Activated T-helper 17 cell treated with anti-CD3 and anti-CD28 coated beads, Interleukin-2, amount 50 U/mL, for 72 hours (primary cell): ENCODE measurements at places on chromosomes 16 and 17. TPM values are rescaled to one million over a fixed set of nuclear protein-coding genes. Genes with fewer than 3 reads are reported as not detected.
A peak's percentile ranks its signal among the peaks of the same experiment; 100 is the strongest.

GRCh38 chr16:77194295-77195231, 3.6 kb downstream of the MON1B start:
- ATAC-seq, result no peak

DNA sequence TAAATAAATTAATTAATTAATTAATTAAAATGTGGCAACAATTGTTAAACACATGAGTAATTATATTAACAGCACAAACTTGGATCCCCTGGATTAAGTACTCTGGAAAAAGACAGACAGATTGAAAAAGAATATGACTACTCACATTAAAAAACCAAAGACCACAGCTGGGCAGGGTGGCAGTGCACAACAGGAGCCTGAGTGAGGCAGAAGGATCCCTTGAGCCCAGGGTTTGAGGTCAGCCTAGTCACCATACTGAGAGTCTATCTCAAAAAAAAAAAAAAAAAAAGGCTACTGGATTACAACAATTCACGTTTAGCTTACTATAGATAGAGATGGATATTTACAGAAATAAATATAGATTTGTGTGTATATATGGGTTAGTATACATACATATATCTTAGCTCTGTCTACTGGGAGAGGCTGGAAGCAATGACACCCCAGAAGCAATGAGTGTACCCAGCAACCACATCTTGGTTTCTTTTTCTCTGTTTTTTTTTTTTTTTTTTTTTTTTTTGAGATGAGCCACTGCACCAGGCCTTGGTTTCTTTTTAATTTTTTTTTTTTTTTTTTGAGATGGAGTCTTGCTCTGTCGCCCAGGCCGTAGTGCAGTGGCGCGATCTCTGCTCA, 10.6 kb upstream of the SUZ12 start:
- ATAC-seq, result peak; percentile 75

DNA sequence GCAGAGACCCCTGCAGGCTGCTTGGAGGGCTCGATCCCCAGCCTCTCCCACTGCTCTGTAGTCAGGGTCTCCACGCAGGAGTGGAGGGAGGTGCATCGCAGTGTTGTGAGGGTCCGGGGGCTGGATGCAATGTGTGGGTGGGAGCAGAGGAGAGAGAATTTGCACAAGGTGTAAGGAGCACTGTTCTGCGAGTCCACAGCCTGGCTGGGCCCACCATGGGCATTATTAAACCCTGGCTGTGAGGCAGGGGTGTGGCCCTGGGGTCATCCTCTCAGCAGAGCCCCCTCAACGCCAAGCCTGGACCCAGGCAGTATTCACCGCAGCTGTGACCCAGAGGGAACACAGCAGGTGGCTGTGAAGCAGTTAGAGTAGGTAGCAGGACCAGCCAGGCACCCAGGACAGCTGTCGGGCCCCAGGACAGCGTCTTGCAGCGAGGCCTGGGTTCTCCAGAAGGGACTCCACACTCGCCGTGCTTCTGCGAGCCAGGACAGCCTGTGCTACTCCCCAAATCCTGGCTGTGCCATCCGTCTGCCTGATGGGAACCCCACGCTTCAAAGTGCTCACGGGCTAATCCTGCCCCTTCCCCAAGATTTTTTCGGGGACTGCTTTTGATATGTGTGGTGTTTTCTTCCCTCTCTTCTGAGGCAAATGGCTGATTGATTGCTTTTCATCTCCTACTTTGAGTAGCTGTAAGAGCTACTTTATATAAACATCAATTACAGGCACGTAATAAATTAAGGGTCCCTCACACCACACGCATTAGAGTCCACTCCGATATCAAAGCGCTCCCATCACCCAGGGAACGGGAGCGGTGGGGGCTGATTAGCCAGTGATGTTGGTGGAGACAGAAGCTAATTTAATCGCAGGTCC, 100.9 kb upstream of the GSE1 start:
- no peak for ATAC-seq

DNA sequence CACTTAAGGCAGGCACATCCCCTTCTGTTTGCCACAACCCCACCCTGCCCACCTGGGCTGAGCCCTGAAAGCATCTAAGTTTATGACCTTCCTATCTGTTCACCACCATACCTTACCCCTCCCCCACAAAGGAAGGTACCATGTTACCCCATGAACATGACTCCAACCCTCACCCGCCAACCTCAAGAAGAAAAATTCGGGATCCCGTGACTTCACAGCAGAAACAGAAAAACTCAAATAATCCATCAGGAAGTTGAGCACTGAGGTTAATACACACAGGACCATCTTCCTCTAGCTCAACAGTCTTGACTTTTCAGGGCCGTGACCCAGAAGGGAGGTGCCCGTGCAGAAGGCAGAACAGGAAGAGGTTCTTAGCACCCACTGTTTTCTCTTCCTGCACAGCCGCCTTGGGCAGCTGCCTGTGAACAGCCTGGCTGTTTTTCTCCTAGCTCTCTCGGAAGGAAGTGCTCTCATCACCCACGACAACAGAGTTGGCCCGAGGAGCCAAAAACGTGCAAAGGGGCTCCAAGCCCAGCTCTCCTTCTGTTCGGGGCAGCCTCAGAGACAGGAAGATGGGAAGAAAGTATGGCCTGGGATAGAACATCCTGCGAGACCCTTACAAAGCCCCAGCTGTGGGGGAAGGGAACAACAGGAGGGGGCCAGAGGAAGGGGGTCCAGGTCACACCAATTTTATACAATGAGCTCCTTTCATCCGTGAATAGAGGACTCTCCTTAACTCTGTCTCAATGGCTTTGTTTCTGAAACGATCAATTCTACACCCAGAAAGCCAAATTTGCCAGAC, 101.1 kb downstream of the XYLT1 start:
- peak; percentile 77 for ATAC-seq

DNA sequence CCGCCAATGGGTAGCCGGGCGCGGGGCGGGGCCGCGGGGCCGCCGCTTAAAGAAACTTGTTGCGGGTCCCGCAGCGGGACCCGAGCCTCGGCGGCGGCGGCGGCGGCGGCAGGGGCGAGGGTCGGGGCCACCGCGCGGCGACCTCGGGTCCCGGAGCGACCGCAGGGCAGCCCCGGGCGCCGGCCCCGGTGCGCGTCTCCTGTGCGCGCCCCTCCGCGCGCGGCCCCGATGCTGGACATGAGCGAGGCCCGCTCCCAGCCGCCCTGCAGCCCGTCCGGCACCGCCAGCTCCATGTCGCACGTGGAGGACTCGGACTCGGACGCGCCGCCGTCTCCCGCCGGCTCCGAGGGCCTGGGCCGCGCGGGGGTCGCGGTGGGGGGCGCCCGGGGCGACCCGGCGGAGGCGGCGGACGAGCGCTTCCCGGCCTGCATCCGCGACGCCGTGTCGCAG, at the start of gene SOX8:
SOX8 (plus strand) TSS at position 76 of the 450 bp plus-strand sequence; CDS start at position 229, 153 bp downstream.
- peak; percentile 16 for ATAC-seq

GRCh38 chr16:28830531-28830930, 7.7 kb downstream of the ATXN2L start:
- ATAC-seq, result no peak

GRCh38 chr16:85461814-85462713, 151.1 kb upstream of the GSE1 start:
- no peak for ATAC-seq

GRCh38 chr17:11899537-11899942, 97.7 kb downstream of the ZNF18 start:
- ATAC-seq, result no peak

DNA sequence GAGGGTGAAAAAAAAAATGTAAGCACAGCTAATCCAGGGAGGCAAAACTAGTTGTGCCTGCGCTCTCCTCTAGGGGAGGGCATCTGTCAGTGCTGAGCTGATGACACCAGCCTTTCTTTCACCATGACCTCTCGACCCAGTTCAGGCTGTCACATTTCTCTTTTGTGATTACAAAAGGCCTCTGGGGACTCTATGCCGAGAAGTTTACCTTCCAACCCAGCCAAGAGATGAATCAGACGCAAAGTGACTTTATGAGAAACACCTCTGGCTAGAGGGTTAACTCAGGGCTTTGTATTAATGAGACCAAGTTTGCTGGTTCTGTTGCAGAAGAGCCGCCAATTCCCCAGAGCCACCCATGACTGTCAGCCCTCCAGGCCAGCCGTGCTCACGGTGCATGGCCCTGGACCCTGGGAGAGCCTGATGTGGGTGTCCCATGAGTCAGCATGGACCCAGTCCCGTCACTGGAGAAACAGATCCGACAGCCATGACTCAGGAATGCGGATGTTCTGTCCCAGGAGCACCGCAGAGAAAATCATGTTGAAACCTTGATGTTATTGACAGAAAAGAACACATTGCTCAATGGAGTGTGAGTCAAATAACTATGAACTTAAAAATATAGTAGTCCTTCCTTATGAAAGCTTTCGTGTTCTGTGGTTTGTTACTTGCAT, 437.2 kb downstream of the HS3ST3B1 start:
- ATAC-seq, result no peak

DNA sequence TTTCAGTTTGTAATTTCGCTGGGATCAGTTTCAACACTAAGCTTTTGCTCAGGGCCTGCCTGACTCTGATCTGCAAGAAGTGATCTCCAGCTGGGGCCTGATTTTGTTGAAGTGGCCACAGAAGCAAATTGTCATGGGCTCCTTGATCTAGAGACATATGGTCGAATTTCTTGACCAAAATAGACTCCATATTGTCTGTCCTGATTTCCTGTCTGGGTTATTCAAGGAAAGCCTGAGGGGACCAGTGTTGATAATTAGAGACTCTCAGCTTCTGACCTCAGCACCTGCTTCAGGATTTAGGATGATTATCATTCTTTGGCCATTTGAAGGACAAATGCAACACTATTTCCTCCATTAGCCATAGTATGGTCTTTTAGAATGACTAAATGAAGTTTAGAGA, 48.9 kb upstream of the MSI2 start:
- ATAC-seq, result no peak

DNA sequence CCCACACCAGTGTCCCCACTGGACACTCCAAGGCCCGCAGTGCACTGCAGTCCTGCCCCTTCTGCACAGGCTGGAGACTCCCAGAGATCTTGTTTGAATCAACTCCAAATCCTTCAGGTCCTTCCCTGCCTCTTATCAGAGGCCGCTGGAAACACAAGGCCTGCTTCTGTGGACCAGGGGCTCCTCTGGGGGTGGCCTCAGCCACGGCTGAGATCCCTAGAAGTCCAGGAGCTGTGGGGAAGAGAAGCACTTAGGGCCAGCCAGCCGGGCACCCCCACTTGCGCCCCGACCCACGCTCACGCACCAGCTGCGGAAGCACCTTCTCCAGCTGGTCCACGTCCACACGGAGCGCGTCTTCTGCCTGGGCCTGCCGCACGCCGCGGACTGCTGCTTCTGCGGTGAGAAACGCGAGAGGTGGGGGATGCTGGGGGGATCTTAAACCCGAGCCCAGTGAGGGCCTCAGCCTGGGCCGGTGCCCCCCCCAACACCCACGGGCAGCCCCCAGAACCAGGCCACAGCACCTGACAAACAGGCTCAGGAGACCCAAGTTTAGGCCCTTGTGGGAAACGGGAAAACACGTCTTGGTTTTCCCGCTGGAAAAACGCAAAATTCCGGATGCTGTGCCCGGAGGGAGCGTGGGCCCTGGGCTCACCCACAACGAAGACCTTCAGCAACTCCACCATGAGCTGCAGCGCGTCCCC, 3.5 kb downstream of the CENPX start:
- ATAC-seq, result no peak

GRCh38 chr16:4387781-4388180, 16.1 kb downstream of the VASN start:
- no peak for ATAC-seq

DNA sequence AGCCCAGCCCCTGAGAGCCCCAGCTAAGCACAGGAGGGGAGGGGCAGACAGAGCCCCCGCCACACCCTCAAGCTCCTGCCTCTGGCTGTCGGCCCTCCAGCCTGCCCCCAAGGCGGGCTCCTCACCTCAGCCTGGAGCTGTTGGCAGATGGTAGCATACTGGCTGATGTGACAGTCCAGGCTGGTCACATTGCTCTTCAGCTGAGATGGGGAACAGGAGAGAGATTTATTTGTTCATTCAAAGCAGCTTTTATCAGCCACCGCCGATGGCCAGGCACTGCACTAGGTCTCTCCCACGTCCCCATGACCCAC, 14.8 kb downstream of the KIF18B start:
- no peak for ATAC-seq

DNA sequence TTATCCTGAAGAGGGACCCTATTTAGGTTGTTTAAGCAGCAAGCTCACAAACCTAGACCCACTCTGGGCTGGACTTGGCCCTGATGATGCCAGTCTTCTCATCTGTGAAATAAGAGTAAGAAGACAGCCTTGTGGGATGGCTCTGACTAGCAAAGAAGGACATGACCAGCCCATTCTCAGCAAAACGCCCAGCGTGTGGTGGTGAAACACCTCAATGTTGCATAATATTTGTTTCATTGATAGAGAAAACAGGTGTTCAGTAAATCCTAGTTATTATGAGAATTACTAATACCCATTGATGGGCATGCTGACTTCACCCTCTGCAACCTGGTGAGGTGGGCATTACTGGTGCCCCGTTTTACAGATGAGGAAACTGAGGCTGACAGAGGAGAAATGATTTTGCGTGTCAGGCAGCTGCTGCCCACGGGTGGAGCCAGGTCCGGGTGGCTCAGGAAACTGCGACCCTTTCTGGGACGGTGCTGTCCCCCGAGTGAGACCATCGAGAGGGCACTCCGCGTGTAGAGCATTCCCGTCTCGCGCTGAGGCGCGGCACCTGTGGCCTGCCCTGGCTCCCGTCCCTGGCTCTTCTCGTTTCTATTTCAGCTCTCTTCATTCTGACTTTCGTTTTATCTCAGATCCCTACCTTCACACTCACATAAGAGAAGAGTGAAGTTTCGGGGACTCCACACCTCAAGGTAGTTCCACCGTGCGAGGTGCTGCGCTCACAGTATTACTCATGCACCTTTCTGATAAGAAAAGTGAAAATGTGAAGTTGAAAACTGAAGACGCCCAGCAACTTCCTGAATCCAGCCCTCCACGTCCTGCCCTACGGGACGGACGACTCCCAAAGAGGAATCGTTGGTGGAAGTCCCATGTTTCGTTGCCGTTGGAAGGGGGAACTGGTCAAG, 48.5 kb downstream of the IRF8 start:
- peak; percentile 93 for ATAC-seq

DNA sequence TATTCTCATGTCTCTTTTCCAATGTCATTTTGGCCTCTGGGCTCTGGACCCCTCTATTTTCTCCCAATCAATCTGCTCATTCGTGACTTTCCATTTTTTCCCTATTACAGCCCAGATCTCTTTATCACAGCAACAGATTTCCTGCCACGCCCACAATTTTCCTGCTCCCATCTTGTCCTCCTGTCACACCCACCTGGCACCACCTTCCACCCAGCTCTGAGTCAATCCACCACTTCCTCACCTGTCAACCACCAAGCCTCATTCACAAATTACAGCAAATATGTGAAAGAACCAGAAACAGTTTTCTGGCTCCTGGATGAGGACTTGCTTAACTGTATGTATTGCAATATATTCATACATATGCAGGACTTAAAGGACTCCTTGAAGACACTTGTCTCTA, 311.3 kb downstream of the GRIN2A start:
- ATAC-seq, result no peak

The CTRL gene
- total RNA-seq, result 4.0 TPM

The IL17C gene
- total RNA-seq, result 0.56 TPM

The ZMYND15 gene
- not detected for total RNA-seq

The GLTPD2 gene
- not detected for total RNA-seq

The CTRB1 gene
- total RNA-seq, result not detected

The TAOK2 gene
- total RNA-seq, result 34.9 TPM

The PRR29 gene
- total RNA-seq, result 3.2 TPM
